ENCODE measurements at places on chromosomes 5 and 9.

- no peak for DNase-seq
These were observed 571 bp upstream of the S1PR3 start for GRCh38 chr9:88990729-88991065.

DNA sequence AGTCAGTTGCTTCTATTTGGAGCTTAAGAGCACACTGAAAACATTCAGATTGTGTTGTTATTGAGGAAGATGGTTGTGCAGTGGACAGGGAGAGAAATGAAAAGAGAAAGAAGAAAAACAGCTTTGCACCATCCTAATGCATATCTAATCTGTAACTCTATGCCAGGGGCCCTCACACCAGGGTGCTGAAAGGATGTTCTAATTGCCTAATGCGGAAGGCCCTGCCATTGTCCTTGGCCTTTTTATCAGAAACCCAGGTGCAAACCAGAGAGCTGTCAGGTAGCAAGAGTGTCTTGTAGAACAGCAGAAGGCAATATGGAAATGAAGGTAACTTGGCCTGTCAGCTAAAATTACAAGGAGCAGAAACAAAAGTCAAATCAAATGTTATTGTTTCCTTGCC, 384.5 kb upstream of the PIK3R1 start:
- no peak for DNase-seq

GRCh38 chr5:173331287-173331686, 3.1 kb upstream of the STC2 start:
- no peak for DNase-seq

DNA sequence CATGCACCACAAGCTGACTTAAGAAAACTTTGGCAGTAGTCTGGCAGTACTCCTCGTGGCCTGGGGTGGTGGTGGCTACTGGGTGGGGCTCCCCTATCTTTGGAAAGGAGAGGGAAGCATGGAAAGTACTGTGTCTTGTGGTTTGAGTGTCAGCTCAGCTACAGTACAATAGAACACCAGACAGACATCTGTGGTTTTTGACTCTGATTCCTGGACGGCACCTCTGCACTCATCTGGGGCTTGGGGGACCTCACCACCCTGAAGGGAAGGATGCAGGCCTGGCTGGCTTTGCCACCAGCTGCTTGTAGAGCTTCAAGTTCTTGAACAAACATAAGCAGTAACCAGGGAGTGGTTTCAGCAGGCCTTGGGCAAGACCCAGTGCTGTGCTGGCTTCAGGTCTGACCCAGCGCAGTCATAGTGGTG, 40.6 kb downstream of the TNFSF8 start:
- DNase-seq = no peak

DNA sequence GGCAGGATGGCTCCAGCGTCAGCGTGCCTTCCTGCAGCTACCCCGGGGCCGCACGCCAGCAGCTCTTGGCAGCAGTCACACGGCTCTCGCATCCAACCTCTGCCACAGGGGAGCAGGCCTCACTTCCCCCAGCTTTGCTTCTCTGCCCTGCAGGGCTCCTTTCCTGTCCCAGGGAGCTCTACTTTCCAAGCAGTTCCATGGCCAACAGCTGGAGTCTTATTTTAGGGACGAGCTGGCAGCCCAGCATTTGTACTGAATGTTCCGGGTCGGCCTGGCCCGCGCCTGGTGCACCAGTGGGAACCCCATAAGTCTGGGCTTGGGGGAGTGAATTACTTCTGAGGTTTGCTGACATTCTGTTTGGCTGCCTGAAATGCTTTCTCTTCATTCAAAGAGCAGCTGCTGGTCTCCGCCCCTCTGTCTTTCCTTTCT, 34.6 kb downstream of the GADD45G start:
- DNase-seq = no peak

DNA sequence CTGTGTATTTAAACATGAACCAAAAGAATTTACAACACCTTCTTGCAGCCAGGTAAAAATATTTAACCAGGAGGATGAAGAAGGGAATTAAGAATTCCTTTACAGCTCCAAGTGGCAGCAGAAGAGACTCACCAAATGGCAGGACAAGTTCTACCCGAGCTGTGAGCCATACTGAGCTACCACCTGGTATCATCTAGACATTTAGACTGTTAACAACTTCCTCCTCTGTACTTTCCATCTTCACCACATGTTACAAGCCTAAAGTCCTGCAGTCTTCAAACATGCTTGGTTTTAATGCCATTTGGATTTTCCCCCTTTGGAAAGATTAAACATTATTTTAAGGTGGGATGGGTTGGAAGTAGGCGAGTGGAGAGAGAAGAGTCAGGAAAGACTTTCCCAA, 190.2 kb downstream of the TRPM6 start:
- DNase-seq = no peak

DNA sequence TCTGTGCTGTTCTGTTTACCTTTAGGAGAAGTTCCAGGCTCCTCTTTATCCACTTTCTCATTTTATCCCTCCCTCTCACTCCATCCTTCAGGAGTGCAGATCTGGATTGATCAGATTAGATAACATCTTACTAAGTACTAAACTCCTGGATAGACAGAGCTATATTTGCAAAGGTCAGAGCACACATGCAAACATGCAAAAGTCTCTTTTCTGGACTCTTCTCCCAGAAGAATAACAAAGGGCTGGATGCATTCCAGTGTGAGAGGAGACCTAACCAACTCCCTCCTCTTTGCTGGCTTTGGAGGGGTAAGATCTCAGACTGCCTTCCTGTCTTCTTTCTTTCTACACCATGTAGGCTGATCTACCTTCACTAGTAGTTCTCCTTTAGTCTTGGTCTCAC, 21.4 kb downstream of the GARNL3 start:
- DNase-seq = no peak

DNA sequence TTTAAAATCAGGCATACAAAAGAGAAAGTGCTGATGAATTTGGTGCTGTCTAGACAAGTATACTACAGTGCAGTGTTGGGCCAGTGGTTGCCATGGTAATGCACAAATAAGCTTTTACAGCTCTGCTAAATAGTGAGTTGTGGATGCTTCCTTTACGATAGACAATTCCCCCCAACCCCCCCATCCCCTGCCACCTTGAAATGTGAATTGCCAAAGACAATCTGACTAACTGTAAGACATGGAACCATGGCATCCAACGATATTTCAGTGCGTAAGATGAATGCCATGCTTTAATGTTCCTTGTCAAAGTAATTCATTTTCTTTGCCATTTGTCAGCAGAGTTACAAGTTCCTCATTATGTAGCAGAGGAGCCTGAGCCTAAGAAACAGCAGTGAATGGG, 91.5 kb upstream of the NREP start:
- no peak for DNase-seq

DNA sequence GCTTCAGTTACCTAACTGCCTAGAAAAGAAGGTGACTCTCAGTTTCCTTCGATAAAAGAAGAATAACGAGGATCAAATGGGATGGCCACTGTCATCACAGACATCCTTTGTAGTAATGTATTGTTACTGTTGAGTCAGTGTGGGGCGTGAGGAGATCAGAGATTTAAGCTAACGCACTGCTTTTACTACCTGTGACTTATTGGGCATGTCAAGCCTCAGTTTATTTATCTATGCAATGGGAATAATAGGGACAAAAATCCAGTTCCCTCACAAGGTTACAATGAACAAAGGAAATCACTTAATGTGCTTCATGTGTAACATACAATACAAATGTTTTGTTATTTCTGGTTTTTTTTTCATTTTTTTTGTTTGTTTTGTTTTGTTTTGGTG, 255 bp upstream of the TRPM6 start:
- no peak for DNase-seq

GRCh38 chr9:95468791-95469190, 48.0 kb downstream of the PTCH1 start:
- no peak for DNase-seq

DNA sequence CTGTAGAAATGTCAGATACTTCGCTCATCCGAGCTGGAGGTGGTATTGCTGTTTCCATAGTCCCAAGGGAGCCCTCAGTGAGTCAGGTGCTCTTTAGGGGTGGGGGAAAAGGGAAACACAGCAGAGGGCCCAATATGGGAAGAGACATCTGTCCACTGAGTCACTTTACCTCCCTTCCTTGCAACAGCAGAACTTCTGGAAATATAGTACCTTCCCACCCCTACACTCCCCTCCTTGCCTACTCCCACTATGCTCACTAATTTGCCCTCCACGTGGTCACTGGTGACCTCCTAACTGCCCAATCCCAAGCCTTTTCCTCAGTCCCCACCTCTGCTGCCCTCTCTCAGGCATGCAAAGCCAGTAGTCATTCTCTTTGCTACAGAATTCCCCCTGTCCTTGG, 1.9 kb downstream of the HK3 start:
- no peak for DNase-seq

DNA sequence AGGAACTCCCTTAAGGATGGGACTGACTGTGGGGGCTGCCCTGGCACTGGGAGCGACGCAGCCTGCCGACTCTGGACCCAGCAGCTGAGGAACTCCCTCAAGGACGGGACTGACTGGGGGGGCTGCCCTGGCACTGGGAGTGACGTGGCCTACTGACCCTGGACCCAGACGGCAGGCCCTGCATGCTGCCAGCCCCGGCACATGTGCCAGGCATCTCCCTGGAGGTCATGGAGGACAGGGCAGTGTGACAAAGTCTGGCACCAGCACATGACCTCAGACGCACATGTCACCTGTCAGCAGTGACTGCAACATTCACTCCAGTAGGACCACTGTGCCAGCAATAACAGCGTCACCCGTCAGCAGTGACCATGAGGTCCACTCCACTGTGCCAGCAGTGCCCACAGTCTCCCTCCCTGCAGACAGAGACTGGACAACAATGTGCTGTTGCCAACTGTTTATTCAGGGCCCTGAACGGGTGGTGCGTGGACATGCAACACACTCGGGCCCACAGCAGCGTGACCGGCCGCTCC, 4.5 kb downstream of the FBXW5 start:
- DNase-seq = no peak

DNA sequence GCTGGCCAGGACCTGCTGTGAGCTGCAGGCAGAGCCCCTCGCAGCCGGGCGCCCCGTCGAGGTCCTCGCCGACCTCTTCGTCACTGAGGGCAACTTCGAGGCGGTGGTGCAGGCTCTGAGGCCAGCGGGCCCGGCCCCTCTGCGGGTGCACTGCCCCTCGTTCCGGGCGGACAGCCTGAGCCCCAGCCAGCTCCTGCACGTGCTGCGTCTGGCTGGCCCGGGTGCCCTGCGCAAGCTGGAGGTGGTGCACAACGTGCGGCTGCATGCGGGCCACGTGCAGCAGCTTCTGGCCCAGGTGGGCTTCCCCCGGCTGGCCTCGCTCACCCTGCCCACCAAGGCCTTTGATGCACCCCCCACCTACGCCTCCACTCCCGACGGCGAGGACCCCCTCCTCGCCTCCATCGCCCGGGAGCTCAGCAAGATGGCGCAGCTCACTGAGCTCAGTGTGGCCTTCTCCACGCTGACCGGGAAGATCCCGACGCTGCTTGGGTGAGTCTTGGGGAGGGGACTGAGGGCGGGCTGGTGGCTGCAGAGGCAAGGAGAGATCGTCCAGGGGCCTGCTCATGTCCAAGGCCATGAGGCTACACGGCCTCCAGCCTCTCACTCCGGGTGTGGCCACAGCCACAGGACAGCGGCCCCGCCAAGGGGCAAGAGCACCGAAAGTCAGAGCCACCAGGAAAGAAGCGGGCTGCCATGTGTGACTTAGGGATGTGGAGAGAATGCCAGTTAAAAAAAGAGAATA, 825 bp downstream of the LRRC14B start:
- DNase-seq = no peak

- DNase-seq = peak; percentile 61
These were observed 50.3 kb downstream of the SLC22A5 start for GRCh38 chr5:132419502-132420468.

DNA sequence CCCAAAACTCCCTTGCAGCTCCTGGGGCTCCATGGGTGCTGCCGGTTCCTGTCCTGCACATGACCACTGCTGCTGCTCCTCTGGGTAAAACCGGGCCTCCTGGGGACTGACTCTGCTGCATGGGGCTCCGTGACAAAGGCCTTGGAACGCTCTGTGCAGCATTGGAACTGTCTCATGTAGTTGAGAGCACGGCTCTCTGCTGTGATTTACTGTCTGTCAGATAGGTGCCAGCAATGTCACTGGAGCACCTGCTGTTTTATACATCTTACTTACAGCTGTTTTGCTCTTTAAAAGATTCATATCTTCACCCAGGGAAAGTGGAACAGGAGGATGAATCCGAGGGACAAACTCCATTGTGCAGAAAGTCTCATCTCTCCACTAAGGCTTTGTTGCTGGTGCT, 138.1 kb downstream of the YIPF5 start:
- no peak for DNase-seq

- no peak for DNase-seq
These were observed 113.0 kb downstream of the UGCG start for GRCh38 chr9:112009656-112010055.
